ENCODE measurements at places on chromosomes 4 and X.

DNA sequence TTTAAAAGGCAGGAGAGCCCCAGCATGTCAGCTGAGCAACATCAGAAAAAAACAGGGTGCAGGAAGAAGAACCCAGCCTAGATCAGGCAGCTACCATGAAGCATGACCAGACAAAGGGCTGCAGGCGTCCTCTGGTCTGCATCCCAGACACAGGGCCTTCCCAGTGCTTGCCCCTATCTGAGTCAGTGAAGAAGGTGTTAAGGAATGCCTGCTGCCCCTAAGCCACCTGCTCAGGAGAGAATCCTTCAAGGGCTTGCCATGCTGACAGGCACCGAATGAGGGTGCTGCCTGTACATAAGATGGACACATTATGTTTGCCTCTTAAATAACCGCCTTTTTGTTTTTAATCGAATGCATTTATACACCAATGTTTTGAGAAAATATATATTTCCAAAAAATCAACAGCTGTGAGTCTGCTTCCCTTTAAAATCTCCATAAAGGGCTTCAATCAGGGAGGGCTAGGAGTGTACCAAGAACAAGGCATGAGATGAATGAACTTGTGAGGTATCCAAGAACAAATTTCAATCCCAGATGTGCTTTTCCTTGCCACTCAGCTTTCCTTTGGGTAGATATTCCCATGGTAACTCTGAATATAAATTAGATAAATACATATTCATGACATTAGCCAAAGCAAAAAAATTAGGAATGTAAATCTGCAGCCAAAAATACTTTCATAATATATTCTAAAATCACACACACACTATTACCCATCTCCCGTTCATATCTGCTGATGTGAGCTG, 85.1 kb downstream of the SLC9A7 start:
- DNase-seq, result no peak

DNA sequence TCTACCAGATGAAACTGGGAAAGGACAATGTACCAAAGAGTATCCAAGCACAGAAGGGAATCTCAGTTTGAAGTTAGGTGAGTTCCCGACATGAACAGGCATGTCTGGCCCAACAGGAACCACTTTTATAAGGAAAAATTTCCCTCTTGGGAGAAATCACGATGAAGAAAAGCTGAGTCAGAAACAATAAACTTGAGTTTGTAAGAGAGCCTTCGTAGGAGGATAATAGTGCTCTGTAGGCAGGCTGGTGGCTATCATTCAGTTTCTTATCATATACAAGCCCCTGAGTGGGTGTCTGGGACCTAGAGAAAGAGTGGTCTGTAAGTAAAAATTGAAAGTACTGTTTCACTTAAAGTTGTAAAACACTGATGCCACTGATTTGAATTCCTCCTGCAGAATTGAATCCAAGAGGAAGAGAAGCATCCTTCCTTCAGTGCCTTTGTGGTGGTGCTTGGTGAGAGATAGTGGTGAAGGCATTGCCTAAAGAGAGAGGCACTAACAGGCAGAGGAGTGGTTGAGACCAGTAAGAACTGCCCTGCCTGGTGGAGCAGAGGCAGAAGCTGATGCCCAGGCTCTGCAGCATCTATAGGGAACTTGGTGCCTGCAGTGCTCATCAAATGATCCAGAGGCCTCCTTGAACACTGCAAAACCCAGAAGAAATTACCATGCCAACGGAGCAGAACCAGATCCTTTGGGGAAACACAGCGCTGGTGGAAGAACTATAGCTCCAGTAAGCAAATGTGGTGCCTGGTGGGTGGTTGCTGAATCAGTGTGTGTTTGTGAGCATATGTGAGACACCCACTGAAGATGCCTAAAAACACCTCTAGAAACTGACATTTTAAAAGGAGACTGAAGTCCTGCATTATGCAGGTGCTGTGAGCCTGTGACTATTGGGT, 31.7 kb upstream of the METAP1 start:
- DNase-seq, result no peak

DNA sequence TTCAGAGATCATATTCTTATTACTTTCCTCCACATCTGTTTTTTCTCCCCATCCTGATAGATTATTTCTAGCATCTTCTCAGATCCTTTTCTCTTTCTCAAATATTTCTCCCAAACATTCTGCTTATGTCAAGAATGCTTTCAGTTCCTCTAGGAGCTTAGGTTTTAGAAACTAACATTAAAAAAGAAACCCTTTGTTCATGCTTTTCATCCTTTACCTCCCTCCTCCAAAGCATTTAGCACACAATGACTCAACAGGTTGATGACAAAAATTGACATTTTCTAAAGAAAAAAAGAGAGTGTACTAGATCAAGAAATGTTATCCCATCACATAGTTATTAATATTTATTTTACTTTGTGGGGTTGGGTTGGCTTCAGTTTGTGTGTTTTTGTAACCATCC, 16.5 kb upstream of the ALB start:
- DNase-seq, result no peak

DNA sequence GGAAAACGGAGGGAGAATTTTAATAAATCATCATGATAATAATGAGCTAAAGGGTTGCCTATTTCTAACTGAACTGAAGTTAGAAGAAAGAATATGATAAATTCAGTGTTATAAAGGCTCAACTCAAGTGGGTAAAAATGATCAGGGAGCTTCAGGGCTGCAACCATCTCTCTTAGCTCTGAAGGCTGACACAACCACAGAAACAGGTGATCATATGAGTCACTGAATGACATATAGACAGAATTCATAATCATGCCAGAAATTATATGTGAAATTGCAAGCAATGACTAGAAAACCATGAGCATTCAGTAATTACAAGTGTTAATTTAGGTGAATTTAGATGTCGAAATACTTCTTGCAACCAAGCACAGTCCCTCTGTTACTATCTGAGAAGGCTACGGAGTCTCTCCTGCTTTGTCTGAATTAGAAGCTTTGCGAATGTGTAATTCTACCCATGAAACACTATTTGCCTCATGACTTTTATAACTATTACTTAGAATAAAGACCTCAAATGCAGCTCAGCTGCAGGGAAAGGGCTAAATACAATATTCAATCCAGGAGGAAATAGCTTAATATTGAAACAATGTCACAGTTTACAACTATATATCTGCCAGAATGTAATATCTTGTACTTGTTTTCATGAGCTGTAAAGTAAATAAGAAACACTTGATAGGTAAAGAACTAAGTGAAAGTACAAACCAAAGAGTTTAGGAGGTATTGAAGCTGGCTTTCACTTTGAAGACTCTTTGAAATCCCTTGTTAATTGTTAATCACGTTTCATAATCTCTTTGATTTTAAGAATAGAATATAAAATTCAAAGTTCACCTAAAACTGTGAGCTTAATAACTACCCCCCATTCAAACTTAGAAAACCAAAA, 1972.6 kb downstream of the ARAP2 start:
- no peak for DNase-seq

DNA sequence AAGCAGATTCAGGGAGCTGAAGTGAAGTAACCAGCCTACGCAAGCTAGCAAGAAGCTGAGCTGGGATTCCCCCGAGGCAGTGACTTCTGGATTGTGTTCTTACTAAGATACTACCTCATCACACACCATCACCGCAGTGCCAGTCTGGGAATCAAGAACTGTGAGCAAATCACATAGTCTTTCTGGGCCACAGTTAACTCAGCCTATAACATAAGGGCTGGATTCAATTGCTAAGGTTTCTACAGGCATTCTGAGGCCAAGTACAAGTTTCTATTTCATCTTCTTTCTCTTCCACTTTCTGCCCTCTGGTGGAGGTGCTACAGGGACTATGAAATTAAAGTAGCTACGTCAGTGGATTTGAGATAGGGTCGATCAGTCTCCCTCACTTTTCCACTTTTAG, 1.4 kb upstream of the CORIN start:
- peak; percentile 55 for DNase-seq

DNA sequence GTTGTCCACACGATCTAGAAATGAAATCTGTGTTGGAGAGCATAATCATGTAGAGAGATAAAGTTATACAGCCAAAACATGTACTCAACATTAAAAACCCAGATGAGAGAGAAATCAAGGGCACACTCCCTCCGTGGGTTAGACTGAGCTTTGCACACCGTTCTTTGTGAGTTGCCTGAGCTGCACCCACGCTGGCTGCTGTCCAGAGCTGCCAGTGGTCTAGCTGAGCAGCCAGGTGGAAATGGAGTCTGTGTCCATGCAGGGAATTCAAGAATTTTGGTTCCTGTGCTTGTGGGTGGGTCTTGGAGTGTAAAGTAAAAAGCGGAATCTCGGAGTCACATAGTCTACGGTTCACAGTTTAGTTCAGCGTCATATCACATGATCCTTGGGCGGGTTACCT, 84.6 kb downstream of the GPR143 start:
- DNase-seq, result no peak

DNA sequence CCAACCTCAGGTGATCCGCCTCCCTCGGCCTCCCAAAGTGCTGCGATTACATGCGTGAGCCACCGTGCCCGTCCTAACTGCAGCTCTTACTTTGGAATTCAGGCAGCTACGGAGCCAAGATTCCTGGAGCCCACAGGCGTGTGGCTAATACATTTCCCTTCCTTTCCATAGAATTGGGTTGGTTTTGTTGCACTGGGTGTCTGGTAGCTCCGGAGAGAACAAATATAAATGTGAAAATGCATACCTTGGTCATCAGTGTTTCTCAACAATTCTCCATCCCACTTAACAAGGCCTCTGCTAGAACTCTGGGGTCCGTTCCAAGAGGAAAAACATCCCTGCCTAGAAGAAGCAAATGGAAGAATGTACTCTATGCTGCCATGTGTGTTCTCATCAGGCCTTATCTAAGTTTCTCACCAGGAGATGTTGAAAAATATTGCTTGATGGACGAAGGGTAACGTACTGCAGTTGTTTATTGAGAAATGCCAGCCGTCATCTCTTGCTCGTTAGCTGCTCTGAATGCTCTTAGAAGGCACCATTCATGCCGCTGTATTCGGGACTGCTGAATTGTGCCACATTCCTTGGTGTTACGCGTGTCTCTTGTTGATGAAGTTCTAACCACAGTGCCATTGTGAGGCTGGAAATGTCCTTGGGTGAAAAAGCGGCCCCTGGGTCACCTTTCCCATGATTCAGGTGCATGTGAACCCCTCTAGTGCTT, 50.5 kb upstream of the CD99 start:
- no peak for DNase-seq

- peak; percentile 3 for DNase-seq
Measured at GRCh38 chrX:63128509-63128908, 222.6 kb downstream of the SPIN4 start.

Data from EL (cell line).